ENCODE measurements at places on chromosomes 2 and 18. TPM values are rescaled to one million over a fixed set of nuclear protein-coding genes. Genes with fewer than 3 reads are reported as not detected.
A peak's percentile ranks its signal among the peaks of the same experiment; 100 is the strongest.

- no peaks in the 10 kb centered on the region for H3K4me1 ChIP-seq
- no peak overlapping the region for H3K27ac ChIP-seq
- no peak overlapping the region for H3K4me3 ChIP-seq
- DNase-seq = no peak
- H3K27me3 ChIP-seq = no peaks in the 10 kb centered on the region
Measured at GRCh38 chr18:53911200-53911599, 313.3 kb downstream of the MBD2 start.

DNA sequence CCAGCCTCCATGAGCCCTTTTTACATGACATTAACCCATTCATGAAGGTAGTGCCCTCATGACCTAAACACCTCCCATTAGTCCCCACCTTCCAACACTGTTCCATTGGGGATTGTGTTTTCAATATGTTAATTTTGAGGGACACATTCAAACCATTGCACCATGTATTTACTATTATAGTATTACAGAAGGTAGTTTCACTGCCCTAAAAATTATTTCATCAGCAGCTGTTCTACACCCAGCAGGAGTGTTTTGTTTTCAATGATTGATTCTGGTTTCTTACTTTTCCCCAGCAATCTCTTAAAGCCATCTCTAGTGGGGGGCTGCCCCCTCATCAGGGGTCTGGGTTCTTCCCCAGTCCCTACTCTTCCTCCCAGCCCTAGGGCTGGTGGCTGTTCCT lies 71.9 kb downstream of the CERS6 start:
- no peaks in the 10 kb centered on the region for H3K27me3 ChIP-seq
- no peak overlapping the region for H3K27ac ChIP-seq
- H3K4me3 ChIP-seq = no peak overlapping the region
- peaks cover 5% of the 10 kb centered on the region for H3K36me3 ChIP-seq
- H3K4me1 ChIP-seq = peaks cover 5% of the 10 kb centered on the region

DNA sequence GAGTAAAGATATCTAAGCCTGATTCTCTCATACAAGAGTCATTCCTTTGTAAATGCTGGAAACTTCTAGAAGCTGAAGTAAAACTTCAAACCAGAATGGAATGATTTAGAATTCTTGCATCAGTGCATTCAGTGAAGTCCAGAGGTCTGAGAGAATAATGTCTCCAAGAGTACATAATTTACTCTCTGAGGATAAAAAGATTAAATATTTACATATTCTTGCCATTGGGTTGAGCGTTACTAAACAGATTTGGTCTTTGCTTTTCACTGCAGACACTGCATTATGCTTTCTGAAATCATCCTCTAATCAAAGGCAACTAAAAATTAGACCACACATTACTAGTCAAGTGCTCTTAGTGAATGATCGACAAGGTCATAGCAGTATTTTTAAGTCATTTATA lies 26.5 kb upstream of the KANSL1L start:
- H3K36me3 ChIP-seq = no peaks in the 10 kb centered on the region
- H3K4me3 ChIP-seq = no peak overlapping the region
- DNase-seq = no peak
- H3K4me1 ChIP-seq = no peaks in the 10 kb centered on the region
- H3K27ac ChIP-seq = no peak overlapping the region

The APOB gene
- 0.26 TPM for total RNA-seq

DNA sequence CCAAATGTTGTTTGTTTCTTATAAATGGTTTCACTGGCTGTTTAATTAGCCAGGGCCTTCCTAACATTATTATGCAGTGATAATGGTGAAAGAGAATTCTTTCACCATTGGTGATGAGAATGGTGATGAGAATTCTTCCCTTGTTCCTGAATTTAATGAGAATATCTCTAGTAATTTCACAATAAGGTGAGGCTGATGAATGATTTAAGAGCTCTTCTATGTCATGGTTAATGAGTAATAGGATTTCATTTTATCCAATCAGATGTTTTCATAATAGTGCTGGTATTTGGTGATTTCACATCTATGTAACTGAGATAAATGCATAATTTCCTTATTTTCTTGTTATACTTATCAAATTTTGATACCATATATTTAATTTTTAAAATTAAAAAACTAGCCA lies 535.7 kb upstream of the ZEB2 start:
- no peak overlapping the region for H3K4me3 ChIP-seq
- no peaks in the 10 kb centered on the region for H3K36me3 ChIP-seq
- H3K27me3 ChIP-seq = no peaks in the 10 kb centered on the region

GRCh38 chr2:65622499-65622898 lies 190.1 kb upstream of the SPRED2 start:
- peaks cover 3% of the 10 kb centered on the region for H3K27me3 ChIP-seq
- no peak overlapping the region for H3K27ac ChIP-seq
- H3K36me3 ChIP-seq = no peaks in the 10 kb centered on the region

The ITGA4 gene
- total RNA-seq = 1.3 TPM

DNA sequence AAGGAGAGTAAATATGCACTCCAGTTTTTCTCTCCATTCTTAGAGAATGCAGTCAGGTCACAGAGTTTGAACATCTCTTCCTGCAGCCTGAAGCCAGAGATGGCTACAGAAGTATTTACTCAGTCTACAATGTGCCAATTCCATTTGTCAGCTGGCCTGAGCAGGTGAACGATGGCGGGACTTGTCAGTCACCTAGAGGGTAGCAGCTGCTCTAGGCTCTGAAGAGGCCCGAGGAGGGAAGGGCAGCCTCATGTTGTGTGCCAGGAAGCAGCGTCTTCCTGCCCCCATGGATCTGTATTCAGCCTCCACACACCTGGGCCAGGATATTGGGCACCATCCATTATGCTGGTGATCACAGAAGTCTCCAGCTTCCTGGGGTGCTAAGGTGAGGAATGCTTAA lies 316.7 kb upstream of the CHAC2 start:
- H3K27me3 ChIP-seq = no peaks in the 10 kb centered on the region
- no peaks in the 10 kb centered on the region for H3K4me1 ChIP-seq
- no peak for DNase-seq
- H3K27ac ChIP-seq = no peak overlapping the region

DNA sequence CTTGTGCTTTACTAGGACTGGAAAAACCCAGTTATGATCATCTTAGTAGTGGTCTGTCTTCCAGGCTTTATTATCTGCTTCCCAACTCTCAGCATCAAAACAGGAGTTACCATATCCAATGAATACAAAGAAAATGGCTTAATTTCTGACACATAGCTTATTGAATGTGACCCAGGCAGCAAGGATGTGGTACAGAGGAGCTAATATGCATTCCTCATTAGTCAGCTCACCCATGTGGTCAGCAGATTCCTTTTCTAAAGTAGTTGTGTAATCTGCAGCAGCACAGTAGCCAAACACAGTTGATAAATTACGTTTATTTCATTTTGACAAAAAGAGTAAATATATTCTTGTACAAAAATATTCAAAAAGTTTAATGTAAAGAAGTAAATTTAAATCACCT lies 43.6 kb downstream of the TSPYL6 start:
- no peak overlapping the region for H3K27ac ChIP-seq
- no peaks in the 10 kb centered on the region for H3K4me1 ChIP-seq
- H3K27me3 ChIP-seq = no peaks in the 10 kb centered on the region
- no peak for DNase-seq

The GDF7 gene
- 0.04 TPM for total RNA-seq

The ADCYAP1 gene
- total RNA-seq = not detected

- peaks cover 25% of the 10 kb centered on the region for H3K27me3 ChIP-seq
- no peaks in the 10 kb centered on the region for H3K36me3 ChIP-seq
- peak overlapping the region; percentile 74 for H3K4me3 ChIP-seq
- DNase-seq = no peak
- peaks cover 3% of the 10 kb centered on the region for H3K4me1 ChIP-seq
Measured at GRCh38 chr2:136767030-136767429, 1.7 kb downstream of the THSD7B start.

The NYAP2 gene
- not detected for total RNA-seq

The TYMS gene
- 135 TPM for total RNA-seq

DNA sequence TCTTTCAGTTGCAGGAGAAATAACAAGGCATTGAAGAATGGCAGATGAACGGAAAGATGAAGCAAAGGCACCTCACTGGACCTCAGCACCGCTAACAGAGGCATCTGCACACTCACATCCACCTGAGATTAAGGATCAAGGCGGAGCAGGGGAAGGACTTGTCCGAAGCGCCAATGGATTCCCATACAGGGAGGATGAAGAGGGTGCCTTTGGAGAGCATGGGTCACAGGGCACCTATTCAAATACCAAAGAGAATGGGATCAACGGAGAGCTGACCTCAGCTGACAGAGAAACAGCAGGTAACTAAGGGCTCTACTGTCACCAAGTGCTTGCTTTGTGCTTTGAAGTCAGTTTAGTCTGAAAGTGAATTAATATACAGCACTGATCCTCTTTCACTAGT lies 118.5 kb upstream of the UNC80 start:
- no peaks in the 10 kb centered on the region for H3K4me1 ChIP-seq
- H3K27me3 ChIP-seq = no peaks in the 10 kb centered on the region
- no peak for DNase-seq
- no peak overlapping the region for H3K4me3 ChIP-seq
- H3K36me3 ChIP-seq = no peaks in the 10 kb centered on the region

The TFCP2L1 gene
- total RNA-seq = 1.9 TPM

DNA sequence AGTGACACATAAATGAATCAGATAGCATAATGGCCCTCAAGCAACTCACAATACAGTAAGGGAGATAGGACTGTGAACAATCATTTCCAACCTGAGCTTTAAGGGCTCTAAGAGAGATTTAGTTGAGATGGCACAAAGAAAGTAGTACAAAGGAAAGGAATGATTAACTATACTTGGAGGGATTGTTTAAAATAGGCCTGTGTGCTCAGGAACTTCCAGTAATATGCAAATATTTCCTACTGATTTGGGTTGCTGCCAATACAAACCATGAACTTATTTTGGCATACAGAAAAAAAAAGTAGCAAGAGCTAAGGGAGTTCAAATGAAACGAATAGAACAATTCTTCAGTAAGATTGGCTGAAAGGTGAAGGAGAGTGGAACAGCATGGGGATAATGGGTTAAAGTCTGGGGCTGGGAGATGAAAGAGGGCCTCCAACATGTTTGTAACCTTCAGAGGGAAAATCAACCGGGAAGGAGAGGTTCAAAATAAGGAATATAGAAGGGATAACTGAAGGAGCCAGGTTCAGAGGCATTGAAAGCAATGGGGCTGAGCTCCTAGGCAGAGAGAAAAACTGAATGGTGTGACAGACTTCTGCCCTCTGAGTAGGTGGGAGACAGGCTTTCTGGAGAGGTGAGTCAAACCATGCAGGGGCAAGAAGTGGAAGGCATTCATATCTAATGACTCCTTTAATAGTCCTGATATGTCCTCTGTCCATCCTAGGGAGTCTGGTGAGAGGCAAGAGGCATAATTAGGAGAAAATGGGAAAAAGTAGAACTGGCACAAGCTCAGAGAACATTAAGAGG lies 83.5 kb downstream of the DNAH7 start:
- H3K36me3 ChIP-seq = peaks cover 2% of the 10 kb centered on the region
- H3K27me3 ChIP-seq = no peaks in the 10 kb centered on the region
- no peak overlapping the region for H3K4me3 ChIP-seq
- DNase-seq = no peak
- H3K4me1 ChIP-seq = no peaks in the 10 kb centered on the region
- no peak overlapping the region for H3K27ac ChIP-seq

DNA sequence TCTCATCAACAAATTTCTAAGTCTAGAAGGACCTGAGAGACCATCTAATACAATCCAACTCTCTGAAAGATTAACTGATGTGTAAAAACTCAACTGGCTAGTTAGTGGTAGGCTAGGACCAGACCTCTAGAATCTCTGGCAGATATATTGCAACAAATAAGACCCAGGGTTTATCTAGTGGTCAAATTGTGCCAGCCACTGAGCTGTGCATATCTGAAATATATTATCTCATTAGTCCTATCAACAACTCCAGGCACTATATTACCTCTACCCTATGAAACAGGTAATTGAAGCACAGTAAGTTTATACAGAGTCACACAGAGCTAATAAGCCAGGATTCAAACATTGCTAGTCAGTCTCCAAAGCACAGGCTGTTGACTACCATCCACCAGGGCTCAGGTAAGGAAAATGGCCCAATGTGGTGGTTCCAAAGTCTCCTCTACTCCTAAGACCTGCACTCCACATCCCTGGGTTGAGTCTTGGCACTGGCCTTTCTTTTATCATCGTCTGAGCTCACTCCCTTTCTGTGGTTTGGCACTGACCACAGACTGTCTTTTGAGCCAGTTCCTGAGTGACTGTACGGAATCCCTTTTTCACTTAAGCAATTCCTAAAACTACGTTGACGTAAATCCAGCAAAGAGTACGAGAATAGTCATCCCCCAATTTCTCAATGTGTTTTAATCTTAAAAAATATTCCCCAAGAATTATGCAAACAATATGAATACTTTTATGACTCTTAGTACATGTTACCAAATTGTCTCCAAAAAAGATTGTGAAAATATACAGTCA lies 11.9 kb upstream of the PID1 start:
- H3K36me3 ChIP-seq = no peaks in the 10 kb centered on the region
- H3K4me1 ChIP-seq = no peaks in the 10 kb centered on the region
- H3K27ac ChIP-seq = no peak overlapping the region
- H3K27me3 ChIP-seq = no peaks in the 10 kb centered on the region

- H3K27me3 ChIP-seq = no peaks in the 10 kb centered on the region
Measured at GRCh38 chr2:10237392-10238321, 65.0 kb upstream of the HPCAL1 start.

DNA sequence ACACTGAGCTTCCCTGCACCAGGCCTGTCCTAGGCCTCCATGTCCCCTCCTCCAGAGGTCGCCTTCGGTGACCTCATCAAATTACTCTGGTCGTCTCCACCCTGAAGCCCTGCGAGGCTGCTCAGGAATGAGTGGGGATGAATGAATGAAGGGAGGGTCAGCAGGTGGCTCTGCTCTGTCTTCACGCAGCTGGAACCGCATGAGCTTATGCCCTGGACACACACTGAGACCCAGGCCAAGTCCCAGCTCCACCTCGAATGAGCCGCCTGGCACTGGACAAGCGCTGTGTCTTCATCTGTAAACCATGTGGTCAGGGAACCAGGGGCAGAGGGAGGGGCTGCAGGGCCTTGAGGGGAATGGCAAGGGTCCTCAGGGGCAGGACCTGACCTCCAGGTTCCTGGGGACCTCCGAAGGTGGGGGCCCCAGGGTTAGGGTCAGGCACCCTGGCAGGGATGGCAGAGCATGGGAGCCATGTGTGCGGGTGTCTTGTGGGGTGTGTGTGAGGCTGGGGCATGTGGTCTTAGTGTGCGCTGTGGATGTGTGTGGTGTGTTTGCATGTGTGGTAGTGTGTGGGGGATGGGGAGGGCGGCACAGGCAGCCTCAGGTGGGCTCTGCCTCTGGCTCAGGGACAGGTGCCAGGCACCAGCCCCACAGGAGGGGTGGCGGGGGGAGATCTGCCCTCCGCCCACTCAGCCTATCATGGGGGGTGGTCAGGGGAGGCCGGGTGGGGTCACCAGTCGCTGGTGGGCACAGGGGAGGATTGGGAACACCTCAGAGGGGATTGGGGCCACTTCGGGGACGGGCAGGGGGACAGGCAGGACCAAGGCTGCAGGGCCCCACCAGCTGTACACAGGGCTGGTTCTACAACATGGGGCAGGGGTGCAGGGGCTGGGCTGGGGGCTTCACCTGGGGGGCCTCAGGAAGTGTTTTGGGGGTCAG lies 13.9 kb downstream of the ODC1 start:
- H3K4me1 ChIP-seq = no peaks in the 10 kb centered on the region
- no peaks in the 10 kb centered on the region for H3K36me3 ChIP-seq
- DNase-seq = no peak
- H3K27me3 ChIP-seq = no peaks in the 10 kb centered on the region
- H3K4me3 ChIP-seq = no peak overlapping the region

GRCh38 chr18:65523461-65523860 lies 227.4 kb upstream of the CDH7 start:
- H3K4me1 ChIP-seq = no peaks in the 10 kb centered on the region
- no peak overlapping the region for H3K27ac ChIP-seq
- DNase-seq = peak; percentile 66
- no peaks in the 10 kb centered on the region for H3K27me3 ChIP-seq
- H3K36me3 ChIP-seq = no peaks in the 10 kb centered on the region
- no peak overlapping the region for H3K4me3 ChIP-seq

The MAP3K19 gene
- total RNA-seq = not detected
